PC-3 (cell line): ENCODE measurements at places on chromosomes 7 and 10. TPM values are rescaled to one million over a fixed set of nuclear protein-coding genes. Genes with fewer than 3 reads are reported as not detected.

AHR gene
- total RNA-seq, result 62.5 and 72.7 TPM in 2 replicates

- no peak overlapping the region for H3K4me3 ChIP-seq
- no peak overlapping the region for H3K27ac ChIP-seq
- no peaks in the 10 kb centered on the region for H3K36me3 ChIP-seq
- H3K4me1 ChIP-seq, result no peaks in the 10 kb centered on the region
Observed at GRCh38 chr7:94323844-94324243, 70.9 kb upstream of the COL1A2 start.

- H3K4me3 ChIP-seq, result no peak overlapping the region
- DNase-seq, result no peak
- H3K36me3 ChIP-seq, result no peaks in the 10 kb centered on the region
- H3K4me1 ChIP-seq, result no peaks in the 10 kb centered on the region
- H3K27ac ChIP-seq, result no peak overlapping the region
Observed at GRCh38 chr10:15632456-15633091, 87.1 kb downstream of the ITGA8 start.

DNA sequence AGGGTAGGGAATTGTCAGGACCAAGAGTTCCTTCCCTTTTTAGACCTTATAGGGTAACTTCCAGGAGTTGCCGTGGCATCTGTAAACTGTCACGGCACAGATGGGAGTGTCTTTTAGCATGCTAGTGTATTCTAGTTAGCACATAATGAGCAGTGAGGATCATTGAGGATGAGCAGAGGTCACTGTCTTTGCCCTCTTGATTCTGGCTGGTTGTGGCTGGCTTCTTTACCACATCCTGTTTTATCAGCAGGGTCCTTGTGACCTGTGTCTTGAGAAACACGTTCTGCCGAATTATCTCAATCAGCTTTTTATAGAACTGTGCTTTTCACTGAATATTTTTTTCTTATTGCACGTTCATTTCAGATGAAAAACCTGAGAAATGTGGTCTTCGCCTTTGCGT is 41.5 kb downstream of the MINPP1 start:
- H3K4me1 ChIP-seq, result peaks cover 66% of the 10 kb centered on the region
- no peaks in the 10 kb centered on the region for H3K27me3 ChIP-seq
- 0 out of 2 replicates have a peak overlapping the region, but pooled peaks have one; percentile 19 for H3K4me3 ChIP-seq
- peak; percentile 6 for DNase-seq

DTX2 gene
- 27.0 and 37.6 TPM in 2 replicates for total RNA-seq

DRGX gene
- total RNA-seq, result 0.12 and 0.33 TPM in 2 replicates

DNA sequence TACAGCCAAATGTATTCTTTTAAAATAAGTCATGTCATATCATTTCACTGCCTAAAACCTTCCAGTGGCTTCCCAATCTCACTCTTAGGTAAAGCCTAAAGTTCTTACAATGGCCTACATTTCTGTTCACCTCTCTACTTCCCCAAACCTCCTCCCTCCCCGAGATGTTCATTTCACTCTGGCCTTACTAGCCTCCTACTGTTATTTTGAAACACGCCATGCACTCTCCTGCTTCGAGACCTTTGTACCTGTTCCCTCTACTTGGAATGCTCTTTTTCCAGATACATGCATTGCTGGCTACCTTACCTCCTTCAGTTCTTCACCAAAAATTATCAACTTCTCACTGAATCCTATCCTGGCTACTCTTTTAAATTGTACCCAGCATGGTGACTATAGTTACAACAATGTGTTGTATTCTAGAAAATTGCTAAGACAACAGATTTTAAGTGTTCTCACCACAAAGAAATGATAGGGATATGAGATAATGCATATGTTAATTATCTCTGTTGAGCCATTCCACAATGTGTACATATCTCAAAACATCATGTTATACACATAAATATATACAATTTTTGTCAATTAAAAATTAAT is 50.6 kb upstream of the STRIP2 start:
- no peak for DNase-seq
- no peak overlapping the region for H3K4me3 ChIP-seq
- H3K27ac ChIP-seq, result no peak overlapping the region
- no peaks in the 10 kb centered on the region for H3K36me3 ChIP-seq

TEX36 gene
- not detected in 2 replicates for total RNA-seq

DNA sequence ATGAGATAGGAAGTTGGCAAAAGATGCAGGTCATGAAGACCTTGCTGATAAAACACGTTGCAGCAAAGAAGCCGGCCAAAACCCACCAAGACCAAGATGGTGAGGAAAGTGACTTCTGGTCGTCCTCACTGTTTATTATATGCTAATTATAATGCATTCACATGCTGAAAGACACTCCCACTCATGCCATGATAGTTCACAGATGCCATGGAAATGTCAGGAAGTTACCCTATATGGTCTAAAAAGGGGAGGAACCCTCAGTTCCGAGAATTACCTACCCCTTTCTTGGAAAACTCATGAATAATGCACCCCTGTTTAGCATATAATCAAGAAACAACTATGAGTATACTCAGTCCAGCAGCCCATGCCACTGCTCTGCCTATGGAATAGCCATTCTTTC is 202.4 kb upstream of the GRB10 start:
- H3K4me3 ChIP-seq, result no peak overlapping the region
- H3K36me3 ChIP-seq, result no peaks in the 10 kb centered on the region
- no peak for DNase-seq
- no peaks in the 10 kb centered on the region for H3K27me3 ChIP-seq
- H3K4me1 ChIP-seq, result no peaks in the 10 kb centered on the region

DNA sequence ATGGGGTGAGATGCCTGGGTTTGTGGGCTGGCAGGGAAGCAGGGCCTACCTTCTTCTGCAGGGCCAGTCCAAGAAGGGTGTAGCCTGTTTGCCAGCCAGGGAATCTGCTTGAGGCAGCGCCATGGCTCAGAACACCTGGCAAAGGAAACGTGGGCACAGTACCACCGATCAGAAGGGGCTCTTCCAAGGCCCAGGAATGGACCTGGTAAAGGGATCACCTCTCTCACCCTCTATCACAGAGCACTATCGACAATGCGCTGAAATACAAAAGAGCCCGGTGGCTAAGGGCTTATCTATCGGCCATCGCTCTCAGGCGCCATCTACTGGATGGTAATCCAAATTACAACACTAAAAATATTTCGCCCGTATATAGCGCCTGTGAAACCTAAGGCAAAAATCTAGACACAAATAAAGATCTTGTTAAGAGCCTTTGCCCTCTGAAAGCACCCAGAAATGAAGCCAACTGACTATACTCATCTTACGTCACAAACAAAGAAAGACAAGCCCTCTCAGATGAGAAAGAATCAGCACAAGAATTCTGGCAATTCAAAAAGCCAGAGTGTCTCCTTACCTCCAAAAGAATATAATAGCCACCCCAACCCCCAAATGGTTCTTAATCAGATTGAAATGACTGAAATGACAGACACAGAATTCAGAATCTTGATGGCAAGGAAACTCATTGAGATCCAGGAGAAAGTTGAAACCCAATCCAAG is 217.8 kb upstream of the HPS1 start:
- no peaks in the 10 kb centered on the region for H3K36me3 ChIP-seq
- DNase-seq, result peak; percentile 67
- H3K27me3 ChIP-seq, result no peaks in the 10 kb centered on the region
- H3K27ac ChIP-seq, result no peak overlapping the region
- H3K4me3 ChIP-seq, result no peak overlapping the region

DNA sequence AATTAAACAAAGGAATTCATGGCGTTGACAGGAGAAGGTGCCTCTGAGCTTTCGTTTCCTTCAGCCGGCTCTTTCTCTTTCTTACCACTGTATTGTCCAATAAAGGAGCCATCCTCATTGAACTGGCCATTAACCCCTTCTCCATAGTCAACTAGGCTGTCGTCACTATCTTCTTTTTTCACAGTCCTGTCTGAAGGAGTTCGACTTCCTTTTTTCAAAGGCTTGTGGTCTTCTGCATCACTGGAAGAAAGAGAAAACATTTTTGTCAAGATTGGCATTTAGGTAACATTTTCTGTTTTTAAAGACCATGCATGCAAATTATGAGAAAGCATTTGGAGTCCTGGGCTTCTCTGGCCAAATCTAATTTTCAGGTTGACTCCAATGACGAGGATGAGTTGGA is 19.7 kb upstream of the LAMB4 start:
- no peak overlapping the region for H3K27ac ChIP-seq
- no peaks in the 10 kb centered on the region for H3K36me3 ChIP-seq
- H3K4me1 ChIP-seq, result no peaks in the 10 kb centered on the region
- peaks cover 28% of the 10 kb centered on the region for H3K27me3 ChIP-seq
- H3K4me3 ChIP-seq, result no peak overlapping the region
- no peak for DNase-seq

- no peaks in the 10 kb centered on the region for H3K4me1 ChIP-seq
- H3K4me3 ChIP-seq, result no peak overlapping the region
- H3K36me3 ChIP-seq, result no peaks in the 10 kb centered on the region
- DNase-seq, result no peak
Observed at GRCh38 chr10:130960531-130960930, 351.0 kb downstream of the TCERG1L start.

GRCh38 chr10:28631896-28632583 is 45.3 kb upstream of the BAMBI start:
- no peaks in the 10 kb centered on the region for H3K36me3 ChIP-seq
- peaks cover 24% of the 10 kb centered on the region for H3K4me1 ChIP-seq
- no peak overlapping the region for H3K4me3 ChIP-seq
- no peaks in the 10 kb centered on the region for H3K27me3 ChIP-seq
- peak; percentile 47 for DNase-seq
- no peak overlapping the region for H3K27ac ChIP-seq

DNA sequence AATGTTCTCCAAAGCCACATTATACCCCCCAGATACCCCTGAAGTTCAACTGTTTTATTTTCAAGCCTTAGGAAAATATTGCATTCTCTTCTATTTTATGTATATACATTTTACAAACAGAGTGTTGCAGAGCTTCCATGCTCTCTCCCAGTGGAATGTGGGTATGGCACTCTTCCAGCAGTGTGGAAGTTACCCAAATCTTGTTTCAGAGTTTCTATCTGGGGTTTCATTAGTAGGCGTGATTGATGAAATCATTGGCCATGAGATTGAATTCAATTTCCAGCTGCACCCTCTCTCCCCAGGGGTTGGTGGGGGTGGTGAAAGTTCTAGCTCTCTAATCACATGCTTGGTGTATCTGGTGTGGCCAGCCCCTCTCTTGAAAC is 350.4 kb downstream of the RPS24 start:
- no peak for DNase-seq
- no peak overlapping the region for H3K27ac ChIP-seq
- no peaks in the 10 kb centered on the region for H3K36me3 ChIP-seq
- H3K27me3 ChIP-seq, result peaks cover 68% of the 10 kb centered on the region
- H3K4me3 ChIP-seq, result no peak overlapping the region

PRKCQ gene
- not detected in 2 replicates for total RNA-seq

TWIST1 gene
- total RNA-seq, result 15.7 and 22.3 TPM in 2 replicates

CAMK2B gene
- 0.69 and 1.2 TPM in 2 replicates for total RNA-seq

PDE6C gene
- total RNA-seq, result not detected in 2 replicates

HOXA1 gene
- total RNA-seq, result 1.4 and 2.0 TPM in 2 replicates

ZNF804B gene
- total RNA-seq, result not detected in 2 replicates

DNA sequence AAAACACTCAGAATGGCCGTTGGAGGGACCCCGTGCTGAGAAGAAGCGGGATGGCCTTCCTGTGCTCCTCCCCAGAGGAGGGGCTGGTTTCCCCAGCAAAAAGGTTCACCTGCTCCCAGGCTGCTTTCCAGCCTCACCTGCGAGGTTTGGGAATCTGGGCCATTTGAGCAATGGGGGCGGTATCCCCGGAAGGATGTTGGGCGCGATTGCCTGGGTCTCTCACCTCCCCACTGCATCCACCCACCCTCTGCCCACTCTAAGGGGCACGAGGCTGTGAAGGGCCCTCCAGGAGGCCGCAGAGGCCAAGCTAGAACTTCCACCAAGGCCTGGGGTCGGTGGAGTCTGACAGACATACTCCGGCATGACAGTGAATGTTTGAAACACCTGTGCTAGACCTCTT is 147.6 kb downstream of the PAXIP1 start:
- DNase-seq, result no peak
- H3K36me3 ChIP-seq, result no peaks in the 10 kb centered on the region
- no peak overlapping the region for H3K4me3 ChIP-seq
- H3K27ac ChIP-seq, result no peak overlapping the region
- H3K27me3 ChIP-seq, result peaks cover 31% of the 10 kb centered on the region; the same call in 1 of the 2 replicates
- H3K4me1 ChIP-seq, result no peaks in the 10 kb centered on the region

- H3K4me3 ChIP-seq, result no peak overlapping the region
- H3K27ac ChIP-seq, result no peak overlapping the region
- DNase-seq, result no peak
- H3K4me1 ChIP-seq, result peaks cover 4% of the 10 kb centered on the region; the same call in 1 of the 2 replicates
- no peaks in the 10 kb centered on the region for H3K36me3 ChIP-seq
- H3K27me3 ChIP-seq, result peaks cover 67% of the 10 kb centered on the region
Observed at GRCh38 chr10:114046087-114046458, 2.4 kb downstream of the ADRB1 start.

PILRA gene
- 0.92 and 1.9 TPM in 2 replicates for total RNA-seq

- no peak for DNase-seq
- no peak overlapping the region for H3K27ac ChIP-seq
- peaks cover 12% of the 10 kb centered on the region for H3K4me1 ChIP-seq
- H3K4me3 ChIP-seq, result no peak overlapping the region
Observed at GRCh38 chr10:77961668-77962067, 35.1 kb upstream of the DLG5 start.

IFIT1B gene
- not detected in 2 replicates for total RNA-seq

DNA sequence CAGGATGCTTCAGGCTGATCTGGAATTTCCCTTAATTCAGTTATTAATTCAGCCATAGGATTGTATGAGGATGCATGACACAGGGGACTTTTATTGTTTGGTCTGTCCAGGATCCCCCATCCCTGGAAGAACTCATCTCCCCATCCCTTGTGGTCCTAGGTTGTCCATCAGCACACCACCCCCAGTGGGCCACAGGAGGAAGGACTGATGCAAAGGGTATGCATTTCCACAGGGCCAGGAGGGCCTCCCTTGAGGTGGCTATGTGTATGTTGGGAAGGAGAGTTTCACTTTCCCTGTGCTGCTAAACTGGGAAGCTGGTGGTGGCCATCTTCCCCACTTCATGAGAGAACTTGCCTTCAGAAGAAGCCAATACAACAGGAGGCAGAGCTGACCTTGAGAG is 44.6 kb upstream of the GRB10 start:
- peaks cover 58% of the 10 kb centered on the region for H3K4me1 ChIP-seq
- DNase-seq, result no peak
- H3K4me3 ChIP-seq, result no peak overlapping the region

UTF1 gene
- not detected in 2 replicates for total RNA-seq

DNA sequence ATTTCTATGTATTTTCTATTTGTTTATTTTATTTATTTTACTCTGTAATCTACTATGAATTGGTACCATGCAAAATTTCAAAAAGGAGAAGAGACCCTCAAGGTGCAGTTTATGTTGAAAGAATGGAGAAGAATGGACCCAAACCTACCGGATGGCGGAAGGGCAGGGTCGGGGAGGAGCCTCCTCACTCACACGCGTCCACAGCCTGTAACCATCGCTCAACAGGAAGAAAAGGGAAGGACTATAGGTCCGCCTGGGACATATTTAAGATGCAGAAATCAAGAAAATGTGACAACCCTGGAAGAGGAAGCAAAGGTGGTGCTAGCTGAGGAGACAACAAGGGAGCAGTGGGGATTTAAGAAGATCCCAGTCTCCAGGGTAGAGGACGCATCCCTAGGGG is 158.4 kb downstream of the COBL start:
- H3K4me1 ChIP-seq, result no peaks in the 10 kb centered on the region; the same call in 1 of the 2 replicates
- H3K4me3 ChIP-seq, result no peak overlapping the region
- H3K27ac ChIP-seq, result no peak overlapping the region
- no peaks in the 10 kb centered on the region for H3K27me3 ChIP-seq
- DNase-seq, result no peak
